ENCODE measurements at places on chromosomes 5 and 9.

- no peak for DNase-seq
These were observed 49.9 kb downstream of the USP20 start for GRCh38 chr9:129885018-129885669.

DNA sequence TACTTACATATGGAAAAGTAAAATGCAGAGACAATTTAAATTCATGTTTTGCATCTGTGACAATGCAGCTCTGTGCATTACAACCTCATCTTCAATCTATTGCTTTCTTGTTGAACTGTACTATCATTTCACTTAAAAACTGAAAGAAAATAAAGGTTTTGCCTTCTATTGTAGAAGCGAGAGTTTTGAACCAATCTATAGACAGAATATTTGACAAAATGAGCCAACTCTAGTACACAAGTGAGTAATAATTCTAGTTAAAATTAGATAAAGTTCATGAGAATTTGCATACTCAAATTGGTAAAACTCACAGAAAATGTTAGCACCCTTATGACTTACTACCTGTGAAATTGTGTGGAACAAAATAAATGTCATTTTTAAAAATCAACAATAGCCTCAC is 123.7 kb downstream of the EDIL3 start:
- no peak for DNase-seq

DNA sequence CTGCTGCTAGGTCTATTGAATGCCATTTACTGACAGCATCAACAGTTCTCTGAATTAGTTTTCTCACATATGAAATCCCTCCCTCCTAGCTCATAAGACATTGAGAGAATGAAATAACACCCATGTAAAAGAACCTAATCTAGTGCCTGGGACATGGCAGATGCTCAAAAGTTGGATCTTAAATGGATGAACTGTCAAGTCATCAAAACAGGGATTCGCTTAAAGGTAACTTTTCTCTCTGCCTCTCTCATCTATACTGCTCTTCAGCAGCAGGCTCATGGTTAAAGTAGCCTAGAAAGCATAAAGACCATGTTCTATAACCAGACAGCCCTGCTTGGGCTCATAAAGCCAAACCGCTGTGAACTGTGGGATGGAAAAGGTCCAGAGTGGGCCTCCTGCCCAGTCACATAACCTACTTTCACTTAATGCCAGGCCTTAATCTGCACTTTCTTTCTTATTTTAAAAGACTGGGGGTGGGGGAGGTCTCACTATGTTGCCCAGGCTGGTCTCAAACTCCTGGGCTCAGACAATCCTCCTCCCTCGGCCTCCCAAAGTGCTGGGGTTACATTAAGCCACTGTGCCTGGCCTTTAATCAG is 3.7 kb downstream of the TMEM245 start:
- DNase-seq = no peak

- no peak for DNase-seq
These were observed 20.5 kb upstream of the BHMT start for GRCh38 chr5:79091064-79091463.

DNA sequence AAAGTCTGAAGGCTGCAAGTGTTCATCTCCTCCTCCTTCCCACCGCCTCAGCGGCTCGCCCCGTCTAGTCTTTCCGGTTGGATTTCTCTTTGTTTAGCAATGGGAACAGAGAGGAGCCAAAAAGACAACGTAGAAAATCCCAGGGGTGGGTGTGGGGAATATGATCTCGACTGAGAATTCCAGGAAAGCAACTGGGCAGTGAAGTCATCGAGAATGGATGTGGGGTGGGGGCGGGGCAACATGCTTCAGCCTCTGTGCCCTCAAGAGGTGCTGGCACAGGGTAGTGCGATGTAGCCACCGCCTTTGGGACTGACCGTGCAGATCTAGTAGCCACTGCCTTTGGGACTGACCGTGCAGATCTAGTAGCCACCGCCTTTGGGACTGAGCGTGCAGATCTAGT is 12.9 kb downstream of the MSX2 start:
- no peak for DNase-seq

- no peak for DNase-seq
These were observed 170.6 kb downstream of the MCTP1 start for GRCh38 chr5:95114305-95114704.

DNA sequence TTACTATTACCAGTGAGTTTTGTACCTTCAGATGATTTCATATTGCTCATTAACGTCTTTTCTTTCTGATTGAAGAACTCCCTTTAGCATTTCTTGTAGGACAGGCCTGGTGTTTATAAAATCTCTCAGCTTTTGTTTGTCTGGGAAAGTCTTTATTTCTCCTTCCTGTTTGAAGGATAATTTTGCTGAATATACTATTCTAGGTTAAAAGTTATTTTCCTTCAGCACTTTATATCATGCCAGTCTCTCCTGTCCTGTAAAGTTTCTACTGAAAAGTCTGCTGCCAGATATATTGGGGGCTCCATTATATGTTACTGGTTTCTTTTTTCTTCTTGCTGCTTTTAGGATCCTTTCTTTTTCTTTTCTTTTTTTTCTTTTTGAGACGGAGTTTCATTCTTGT is 13.3 kb downstream of the CDK7 start:
- DNase-seq = no peak

DNA sequence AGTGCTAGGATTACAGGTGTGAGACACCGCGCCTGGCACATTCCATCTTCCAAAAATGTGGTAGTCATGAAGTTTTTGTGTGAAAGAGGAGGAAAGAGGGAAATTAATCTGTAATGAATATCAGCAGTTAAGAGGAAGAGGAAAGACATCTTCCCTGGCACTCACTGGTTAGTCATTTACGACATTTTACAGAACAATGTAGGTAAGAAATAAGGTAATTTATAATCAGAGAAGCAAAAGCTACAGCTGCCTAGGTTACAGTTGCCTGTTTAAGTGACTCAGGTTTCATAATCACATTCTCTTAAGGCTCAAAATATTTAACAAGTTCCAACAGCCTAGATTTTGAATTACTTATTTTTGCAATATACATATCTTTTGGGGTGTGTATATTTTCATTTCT is 26.9 kb downstream of the CNOT6 start:
- no peak for DNase-seq

DNA sequence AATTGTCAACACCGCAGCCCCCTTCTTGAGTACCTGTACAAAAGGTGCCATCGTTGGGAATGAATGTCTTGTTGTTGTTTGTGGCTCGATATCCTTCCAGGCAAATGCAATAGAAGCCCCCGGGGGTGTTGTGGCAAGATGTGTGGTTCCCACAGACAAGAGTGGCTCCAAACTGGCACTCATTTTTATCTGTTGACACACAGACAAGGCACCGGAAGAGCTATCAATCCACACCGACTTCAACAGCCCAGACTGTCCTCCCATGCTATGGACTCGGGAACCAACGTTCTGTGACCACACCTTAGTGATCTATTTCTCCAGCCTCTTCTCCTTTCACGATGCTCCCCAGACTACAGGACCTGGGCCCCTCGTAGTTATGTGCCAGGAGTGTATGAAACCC is 25.9 kb downstream of the SUSD1 start:
- DNase-seq = no peak

GRCh38 chr5:163730206-163730756 is 224.9 kb downstream of the MAT2B start:
- no peak for DNase-seq

- DNase-seq = no peak
These were observed 18.5 kb downstream of the FOCAD start for GRCh38 chr9:20702570-20702969.

- DNase-seq = peak; percentile 10
These were observed 280.7 kb upstream of the ZNF608 start for GRCh38 chr5:125026867-125027731.

- DNase-seq = no peak
These were observed 99.2 kb upstream of the SLC30A5 start for GRCh38 chr5:68994645-68995044.

DNA sequence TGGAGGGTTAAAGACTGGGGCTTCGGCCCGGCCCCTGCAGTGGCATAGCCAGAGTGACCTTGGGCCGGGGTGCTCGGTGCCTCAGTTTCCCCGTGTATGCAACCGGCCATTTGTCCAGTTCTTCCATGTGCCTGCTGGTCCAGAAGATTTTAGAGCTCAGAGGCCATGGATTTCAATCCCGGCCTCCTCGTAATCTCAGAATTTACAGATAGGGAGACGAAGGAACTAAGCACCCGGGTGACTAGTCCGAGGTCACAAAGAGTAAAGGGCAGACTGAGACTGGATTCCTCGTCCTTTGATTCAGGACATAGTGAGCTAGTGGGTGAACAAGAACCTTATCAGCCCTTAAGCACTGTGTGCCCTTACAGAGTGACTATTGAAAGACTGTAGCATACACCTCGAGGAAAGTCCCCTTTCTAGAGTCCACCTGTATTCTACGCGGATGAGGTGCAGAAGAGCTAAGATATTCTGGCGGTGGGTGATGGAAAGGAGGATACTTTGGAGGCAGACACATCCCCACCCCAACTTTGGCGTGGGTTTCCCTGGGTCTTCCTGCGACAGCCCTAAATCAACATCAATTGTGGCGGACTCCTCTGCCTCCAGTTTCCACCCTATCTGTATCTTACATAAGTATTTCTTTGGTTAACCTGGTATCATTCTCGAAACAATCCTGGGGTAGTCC is 597 bp downstream of the SLC31A1 start:
- no peak for DNase-seq

- no peak for DNase-seq
These were observed 5.8 kb upstream of the RAB14 start for GRCh38 chr9:121207371-121207940.

- DNase-seq = no peak
These were observed 6.9 kb downstream of the PBX3 start for GRCh38 chr9:125754096-125754495.

DNA sequence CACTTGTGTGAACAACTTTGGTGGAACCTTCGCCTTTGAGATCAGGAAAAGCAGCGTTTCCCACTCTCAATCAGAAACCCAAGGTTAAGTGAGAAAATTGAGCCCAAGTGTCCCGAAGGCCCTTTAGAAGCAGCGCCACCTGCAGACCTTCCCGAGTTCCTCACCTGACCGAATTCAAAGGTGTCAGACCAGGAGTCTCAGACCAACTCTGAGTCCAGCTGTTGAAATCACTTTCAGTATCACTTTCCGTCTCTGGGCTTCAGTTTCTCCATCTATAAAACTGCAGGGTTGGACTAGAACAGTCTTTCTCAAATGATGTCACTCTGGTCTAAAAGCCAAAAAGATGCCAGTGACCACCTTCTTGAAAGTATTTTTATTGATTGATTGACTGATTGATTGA is 31.7 kb upstream of the GRHPR start:
- no peak for DNase-seq

- peak; percentile 46 for DNase-seq
These were observed 13.7 kb downstream of the GLRX start for GRCh38 chr5:95808686-95809413.

GRCh38 chr5:42943931-42944631 is 96.0 kb downstream of the ANXA2R start:
- DNase-seq = no peak

GRCh38 chr9:5863092-5863746 is 27.5 kb upstream of the MLANA start:
- no peak for DNase-seq

- DNase-seq = no peak
These were observed 29.1 kb downstream of the TERT start for GRCh38 chr5:1265461-1266455.

DNA sequence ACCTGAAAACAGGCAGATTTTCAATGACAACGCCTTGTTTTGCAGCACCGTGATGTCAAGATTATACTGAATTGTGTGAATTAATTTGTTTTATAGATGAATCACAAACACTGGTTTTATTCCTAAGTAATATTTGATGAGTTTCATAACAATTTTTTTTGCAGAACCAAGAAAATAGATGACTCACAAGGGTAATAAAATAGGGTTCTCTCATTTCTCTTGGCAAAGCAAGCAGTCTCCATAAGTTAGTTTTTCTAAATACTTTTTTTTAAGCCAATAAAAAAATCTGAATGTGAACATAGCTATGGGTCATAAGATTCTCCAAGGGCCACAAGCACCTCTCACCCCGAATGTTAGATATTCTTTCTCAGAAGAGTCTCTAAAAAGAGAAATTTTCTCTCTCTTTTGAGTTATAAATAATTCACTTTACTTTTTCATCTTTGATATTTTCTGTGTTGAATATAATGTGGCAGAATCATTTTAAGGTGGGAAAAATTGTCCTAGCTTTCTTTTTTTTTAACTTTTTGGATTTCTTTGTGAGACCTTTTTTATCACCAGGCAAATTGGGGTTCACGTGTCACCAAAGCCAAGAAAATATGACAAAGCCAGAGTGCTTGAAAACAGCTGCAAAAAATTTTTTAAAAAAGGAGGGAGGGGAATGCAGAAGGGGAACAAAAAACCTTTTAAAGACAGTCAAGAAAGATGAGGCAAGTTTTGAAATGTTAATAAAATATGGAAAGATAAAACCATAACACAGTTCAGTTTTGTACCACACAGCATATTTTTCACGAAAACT is 174.6 kb upstream of the DAPK1 start:
- peak; percentile 46 for DNase-seq

- DNase-seq = no peak
These were observed 76.0 kb upstream of the TMC1 start for GRCh38 chr9:72445306-72445995.

DNA sequence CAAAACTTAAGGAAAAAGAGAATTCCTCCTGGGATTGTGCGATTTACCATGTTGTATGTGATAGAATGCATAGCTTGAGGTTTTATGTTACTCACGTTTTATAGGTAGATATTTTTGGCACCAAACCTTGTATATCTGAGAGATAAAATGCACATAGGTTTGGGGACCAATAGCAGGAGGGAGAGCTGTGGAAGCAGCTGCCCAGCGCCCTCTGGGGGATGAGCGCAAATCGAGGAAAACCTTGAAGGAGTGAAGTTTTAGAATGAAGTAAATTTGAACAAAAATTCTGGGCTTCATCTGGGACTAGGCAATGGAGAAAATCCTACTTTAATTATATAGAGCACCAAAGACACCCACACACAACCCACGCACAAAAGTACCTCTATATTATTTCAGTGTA is 197.0 kb downstream of the ADCY2 start:
- DNase-seq = no peak

DNA sequence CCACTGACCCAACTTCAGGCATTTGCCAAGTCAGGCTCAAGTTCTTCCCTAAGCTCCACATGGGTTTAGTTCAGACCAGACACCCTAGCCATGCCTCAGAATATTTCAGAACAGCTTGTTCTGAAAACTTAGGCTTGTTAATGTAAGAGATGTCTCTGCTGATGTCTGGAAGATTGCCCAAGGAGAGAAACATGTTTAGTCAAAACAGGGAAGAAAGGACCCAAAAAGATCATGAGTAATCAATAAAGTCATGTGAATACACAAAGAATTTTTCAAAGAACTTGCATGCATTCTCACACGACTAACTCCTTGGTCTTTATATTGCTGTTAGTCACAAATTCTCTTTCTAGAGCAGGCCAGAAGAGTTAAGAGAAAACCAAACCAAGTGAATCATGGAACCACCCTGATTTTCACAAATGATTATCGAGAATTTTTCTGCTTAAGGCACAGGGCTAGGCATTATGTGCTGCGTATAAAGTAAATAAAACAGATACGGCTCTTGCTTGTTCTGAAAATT is 158.1 kb upstream of the HMHB1 start:
- no peak for DNase-seq

DNA sequence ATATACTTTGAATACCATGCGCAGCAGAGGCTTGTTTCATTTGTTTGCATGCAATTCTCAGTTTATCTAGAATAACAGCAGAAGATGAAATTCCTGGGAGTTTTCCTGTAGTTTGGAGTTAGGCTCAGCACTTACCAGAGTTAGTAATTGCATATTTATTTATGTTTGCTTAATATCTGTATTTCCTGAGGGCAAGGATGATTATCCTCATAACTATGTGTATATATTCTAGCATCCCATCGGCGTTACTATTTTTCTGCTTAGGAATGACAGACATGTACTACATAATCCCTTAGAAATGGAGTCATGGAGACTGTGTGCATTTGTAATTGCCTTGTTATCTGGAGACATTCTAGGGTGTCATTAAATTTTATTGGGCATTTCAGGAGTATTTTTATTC is 1184.8 kb downstream of the DTWD2 start:
- DNase-seq = peak; percentile 76

Data from GM04504 (cell line).